ENCODE measurements at places on chromosomes 3 and 15. TPM values are rescaled to one million over a fixed set of nuclear protein-coding genes. Genes with fewer than 3 reads are reported as not detected.

The SEMA3B gene
- polyA plus RNA-seq = 6.5 TPM

- DNase-seq = no peak
Observed at GRCh38 chr3:183293966-183294365, 40.9 kb downstream of the B3GNT5 start.

DNA sequence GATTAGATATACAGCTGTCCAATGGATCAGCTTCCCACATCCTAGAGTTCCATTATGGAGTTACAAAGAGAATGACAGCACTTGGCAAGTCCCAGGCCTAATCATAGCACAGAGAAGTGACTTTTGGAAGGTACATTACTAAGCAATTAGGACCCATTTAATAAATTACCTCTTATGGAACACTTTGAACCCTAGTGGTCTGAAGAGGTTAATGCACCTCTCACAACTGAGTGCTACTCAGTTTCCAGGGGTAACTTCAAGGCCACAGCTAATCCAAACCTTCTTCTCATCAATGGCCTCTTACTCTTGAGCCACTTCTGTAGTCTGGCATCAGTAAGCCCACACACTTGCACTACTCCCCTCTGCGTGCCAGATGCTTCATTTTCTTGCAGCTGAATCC is 34.9 kb upstream of the MEIS2 start:
- no peak for DNase-seq

- no peak for DNase-seq
Observed at GRCh38 chr3:191047930-191048329, 151.1 kb upstream of the OSTN start.

- DNase-seq = no peak
Observed at GRCh38 chr15:93245661-93246042, 156.6 kb upstream of the RGMA start.

- no peak for DNase-seq
Observed at GRCh38 chr15:29056839-29057450, 171.2 kb downstream of the APBA2 start.

DNA sequence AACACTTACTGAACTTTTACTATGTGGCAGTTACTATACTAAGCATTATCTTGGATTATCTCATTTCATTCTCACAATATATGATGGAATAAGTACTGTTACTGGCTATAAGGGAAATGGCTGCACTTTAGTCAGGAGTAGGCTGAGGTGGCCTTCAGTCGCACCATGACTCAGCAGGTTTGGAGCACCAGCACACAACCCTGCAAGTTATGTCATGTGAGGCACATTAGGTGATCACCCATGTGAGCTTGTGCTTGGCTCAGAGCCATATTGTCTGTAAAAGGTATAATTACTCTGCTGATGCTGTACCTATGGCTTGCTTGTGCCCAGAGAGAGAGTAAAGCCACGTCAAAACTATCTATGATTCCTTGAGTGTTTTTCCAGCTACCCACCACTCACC is 54.1 kb upstream of the TIPARP start:
- DNase-seq = no peak

The GPR149 gene
- polyA plus RNA-seq = not detected

- DNase-seq = no peak
Observed at GRCh38 chr15:69132977-69133861, 27.2 kb upstream of the GLCE start.

The CERS3 gene
- polyA plus RNA-seq = not detected

GRCh38 chr3:189167027-189167766 is 4.6 kb upstream of the TPRG1 start:
- peak; percentile 14 for DNase-seq

DNA sequence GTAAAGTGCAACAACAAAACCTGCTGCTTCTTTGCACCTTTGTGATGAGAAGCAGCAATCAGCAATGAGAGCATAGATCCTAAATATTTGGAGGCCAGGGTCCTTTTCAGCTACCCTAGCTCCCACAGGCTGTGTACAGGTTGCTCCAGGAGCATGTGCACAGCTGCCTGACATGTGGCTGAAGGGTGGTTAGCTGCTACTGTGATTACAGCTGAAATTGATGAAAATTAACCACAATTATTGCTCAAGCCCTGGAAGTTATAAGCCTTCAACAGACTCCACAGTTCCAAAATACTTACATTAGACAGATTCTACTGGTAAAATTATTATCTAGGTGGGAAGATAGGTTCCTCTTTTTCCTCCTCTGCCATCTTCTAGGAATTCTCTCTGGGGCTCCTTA is 28.5 kb downstream of the COMMD2 start:
- DNase-seq = no peak

The SLC27A2 gene
- polyA plus RNA-seq = 39.7 TPM

GRCh38 chr15:80455668-80456442 is 51.7 kb downstream of the ARNT2 start:
- DNase-seq = peak; percentile 83

The ITIH1 gene
- polyA plus RNA-seq = not detected
